Suppressor macrophage treated with lipopolysaccharide for 1 hour (primary cell): ENCODE measurements at places on chromosomes 2 and 18.

DNA sequence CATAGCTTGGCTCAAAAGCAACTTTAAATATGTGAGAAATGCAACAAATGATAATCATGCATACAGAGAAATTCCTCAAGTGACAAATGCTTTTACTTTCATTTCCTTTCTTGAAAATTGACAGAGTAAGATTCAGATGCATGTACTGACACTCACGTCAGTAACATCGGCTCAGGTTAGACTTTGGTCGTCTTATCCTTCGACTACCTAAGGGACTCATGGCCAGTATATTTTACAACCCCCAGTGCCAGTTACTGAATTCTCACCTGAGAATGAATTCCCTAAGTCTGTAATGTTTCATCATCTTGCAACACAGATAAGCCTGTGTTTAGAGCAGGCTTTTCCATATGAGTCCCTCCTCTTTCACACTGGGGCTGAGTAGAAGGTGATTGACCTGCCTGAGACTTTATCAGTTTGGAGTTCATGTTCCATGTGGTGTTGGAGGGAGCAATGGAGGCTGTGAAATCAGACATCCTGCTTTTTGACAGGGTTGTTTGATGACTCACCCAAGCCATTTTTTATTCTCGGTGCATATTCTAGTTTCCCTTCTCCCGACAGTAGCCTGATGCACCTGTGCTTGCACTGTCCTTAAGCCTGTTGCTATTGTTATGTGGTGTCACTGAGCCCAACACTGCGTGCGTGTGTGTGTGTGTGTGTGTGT, 30.5 kb upstream of the ATP8B1 start:
- DNase-seq = peak; percentile 79

DNA sequence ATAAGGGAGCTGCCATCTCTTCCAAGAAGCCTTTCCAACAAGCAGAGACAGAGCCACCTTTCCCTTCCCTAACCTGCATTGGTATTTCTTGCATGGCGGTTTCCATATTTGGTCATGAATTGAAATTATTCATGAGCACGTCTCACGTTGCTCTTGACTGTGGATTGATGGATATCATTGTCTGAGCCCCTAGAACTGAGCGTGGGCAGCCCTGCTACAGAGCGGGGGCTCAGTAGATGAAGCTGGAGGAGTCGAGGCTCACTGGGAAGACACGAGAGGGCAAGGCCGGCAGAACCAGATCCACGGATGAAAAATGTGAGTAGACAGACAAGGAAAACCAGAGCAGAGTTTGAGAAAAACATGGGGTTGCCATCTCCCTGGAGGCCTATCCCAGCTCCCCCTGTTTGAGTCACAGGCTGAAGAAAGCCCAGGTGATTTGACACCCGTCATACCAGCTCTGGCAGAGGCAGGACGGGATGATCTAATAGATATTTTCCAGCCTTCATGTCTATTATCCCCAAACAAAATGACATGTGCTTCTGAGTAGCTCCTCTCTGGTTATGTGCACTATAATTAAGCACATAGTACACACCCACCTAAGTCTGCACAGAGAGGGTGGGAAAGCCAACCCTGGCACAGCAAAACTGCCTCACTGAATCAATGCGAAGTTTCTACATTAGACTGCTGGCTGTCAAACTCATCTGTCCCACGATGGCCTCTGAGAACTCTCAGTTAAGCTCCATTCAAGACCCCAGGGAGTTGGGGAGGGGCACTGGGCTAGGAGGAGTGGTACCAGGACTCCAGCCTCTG, 363.5 kb upstream of the KLHL29 start:
- DNase-seq = no peak

DNA sequence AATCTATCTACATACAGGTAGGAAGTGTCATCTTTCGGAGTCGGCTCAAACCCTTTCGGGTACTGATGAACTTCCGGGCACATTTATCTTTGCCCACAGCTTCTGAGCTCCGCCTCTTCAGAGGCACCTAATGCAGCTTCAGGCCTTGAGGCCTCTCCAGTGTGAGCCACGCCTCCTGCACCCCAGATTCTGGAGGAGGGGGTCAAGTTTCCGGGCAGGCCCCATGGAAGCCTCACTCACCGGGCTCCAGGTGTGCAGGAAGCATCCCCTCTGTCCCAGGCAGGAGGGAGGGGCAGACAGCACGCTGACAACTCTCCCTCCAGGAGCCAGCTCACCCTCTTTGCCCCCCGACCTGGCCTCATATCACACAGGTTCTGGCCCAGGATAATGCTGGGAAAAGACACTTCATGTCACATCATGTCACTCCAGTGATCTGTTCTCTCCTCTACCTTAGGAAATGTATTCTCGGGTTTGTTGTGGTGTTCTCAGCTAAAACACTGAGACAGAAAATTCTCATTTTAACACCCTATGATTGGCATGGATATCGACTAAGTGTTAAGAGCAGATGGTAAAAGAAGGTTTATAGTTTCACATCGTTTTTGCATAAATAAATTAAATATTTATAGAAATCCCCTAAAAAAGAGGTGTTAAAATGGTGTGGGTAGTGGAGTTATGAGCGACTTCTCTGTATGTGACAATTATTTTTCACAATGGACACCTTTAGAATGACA, 46.2 kb upstream of the COPS8 start:
- no peak for DNase-seq

DNA sequence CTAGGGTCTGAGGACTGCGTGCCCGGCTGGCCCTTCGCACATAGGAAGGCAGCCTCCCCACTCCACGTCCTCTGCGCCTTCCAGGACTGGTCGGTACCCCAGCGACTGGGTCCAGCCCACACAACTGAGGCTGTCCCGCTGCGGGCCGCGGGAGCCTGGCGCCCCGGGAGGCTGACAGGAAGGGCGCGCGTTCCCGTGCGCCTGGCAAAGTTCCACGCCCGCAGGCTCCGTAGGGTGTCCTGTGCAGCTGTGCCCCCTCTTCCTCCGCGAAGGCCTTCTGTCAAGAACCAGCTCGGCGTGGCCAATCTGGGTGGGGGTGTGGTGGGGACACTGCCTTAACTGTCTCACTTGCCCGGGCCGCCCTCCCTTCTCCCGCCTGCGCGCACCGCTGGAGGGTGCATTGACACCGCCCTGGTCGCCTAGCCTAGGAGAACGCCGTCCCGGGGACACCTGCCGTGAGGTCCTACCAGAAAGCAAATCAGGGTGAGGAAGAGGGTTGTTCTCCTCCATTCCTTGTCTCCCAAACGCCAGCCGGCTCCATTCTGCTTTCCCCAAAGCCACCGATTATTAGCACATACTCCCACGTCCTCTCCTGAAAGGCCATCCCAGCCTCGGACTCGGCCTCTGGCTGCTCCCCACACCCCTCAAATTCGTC, 618 bp upstream of the LYPD1 start:
- no peak for DNase-seq

DNA sequence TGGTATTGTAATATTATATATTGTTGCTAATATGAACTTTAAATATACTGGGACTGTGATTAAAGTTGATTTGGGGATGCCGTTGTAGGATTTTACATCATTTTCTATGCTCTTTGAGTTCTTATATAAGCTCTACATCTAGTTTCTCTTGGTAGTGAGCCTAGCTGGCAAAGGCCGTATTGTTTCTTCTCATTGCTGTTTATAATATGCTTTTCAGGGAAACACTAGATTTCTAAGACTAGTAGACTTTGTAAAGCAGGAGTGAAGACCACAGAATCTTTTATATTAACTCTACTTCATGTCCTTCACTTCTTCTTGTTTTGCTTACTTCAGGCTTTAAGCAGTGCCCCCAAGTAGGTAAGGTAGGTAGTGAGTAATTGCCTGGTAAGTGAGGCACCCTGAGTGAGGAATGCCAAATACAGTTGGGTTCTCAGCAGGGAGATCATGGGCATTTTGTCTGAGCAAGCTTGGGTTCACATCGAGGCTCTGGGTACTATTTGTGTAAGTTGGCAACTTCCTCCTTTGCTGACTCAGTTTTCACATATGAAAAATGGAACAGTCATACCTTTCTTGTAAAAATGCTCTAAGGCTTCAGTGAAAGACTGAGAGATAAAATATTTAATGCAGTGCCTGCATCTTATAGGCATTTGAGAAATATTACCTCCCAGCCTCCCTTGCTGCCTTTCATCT, 96.4 kb downstream of the RNF144A start:
- DNase-seq = no peak

DNA sequence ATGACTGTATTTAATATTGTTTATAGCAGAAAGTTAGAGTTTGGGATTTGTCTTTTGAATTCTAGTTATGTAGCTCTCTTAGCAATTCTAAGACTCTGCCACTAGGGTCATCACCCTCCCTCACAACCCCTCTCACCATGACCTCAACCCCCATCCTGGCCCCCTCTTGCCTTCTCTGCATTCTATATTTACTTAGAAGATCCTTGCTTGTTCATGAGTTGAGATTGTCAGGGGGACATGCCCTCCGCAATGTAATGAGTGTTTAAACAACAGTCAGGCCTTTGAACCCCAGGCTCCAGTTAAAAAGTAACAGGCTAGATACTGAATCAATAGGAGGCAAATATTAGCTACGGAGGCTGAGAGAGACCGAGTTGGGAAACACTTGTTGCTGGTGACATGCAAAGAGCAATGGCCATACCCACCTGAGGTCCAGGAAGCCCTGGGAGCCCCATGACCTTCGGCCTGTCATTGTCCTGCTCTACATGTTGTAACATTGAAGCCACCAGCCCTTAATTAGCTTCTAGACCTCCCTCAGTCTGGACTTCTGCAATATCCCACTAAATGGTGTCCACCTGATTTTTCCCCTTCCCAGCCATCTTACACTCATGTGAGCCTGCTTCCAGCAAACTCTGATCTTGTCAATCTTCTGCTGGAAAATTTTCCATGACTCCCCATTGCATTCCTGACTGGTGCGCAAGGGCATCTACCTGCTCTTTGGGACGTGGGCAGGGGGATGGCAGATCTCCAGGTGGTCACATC, 221.1 kb downstream of the ALPK2 start:
- no peak for DNase-seq

- DNase-seq = no peak
Observed at GRCh38 chr2:602571-603359, 74.4 kb downstream of the TMEM18 start.

DNA sequence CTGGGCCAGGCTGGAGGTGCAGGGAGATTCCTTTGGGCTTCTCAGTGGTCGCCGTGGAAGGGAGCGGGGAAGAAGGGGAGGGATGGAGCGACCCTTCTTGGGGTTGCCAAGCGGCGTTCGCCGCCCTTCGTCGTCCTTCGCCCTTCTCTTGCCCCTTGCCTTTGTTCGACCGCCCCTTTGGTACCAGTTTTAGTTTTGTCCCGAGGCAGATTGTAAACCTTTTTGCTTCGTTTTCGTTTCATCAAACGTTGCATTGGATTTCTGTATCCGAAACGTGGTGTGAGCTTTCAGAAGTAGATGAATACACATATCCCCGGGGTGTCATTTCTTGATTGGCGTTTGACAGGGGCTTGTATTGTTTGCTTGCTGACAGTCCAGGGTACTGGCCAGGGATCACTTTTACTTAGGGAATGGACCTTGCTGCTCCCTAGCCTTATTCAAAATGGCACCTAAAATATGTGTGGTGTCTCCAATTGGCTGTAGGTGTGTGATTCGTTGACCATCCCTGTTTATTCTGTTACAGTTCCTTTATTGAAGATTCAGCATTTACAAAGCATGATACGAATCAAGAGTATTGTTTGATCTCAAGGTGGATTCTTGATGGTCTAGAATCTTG, 788 bp downstream of the USP14 start:
- DNase-seq = peak; percentile 5

GRCh38 chr18:67634631-67635338, 118.3 kb upstream of the DSEL start:
- DNase-seq = no peak

DNA sequence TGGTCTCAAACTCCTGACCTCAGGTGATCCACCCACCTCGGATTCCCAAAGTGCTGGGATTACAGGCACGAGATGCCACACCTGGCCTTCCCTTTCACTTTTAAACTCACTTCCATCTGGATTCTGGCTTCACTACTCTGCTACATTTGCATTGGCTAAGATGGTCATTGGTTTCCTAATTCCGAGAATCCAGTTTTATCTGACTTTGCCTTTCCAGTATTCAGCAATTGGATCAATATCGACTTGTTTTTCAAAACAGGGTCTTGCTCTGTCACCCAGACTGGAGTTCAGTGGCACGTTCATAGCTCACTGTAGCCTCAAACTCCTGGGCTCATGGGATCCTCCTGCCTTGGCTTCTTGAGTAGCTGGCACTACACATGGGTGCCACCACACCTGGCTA, 4.7 kb upstream of the CD302 start:
- no peak for DNase-seq

GRCh38 chr2:112110966-112111365, 27.2 kb upstream of the FBLN7 start:
- DNase-seq = no peak

DNA sequence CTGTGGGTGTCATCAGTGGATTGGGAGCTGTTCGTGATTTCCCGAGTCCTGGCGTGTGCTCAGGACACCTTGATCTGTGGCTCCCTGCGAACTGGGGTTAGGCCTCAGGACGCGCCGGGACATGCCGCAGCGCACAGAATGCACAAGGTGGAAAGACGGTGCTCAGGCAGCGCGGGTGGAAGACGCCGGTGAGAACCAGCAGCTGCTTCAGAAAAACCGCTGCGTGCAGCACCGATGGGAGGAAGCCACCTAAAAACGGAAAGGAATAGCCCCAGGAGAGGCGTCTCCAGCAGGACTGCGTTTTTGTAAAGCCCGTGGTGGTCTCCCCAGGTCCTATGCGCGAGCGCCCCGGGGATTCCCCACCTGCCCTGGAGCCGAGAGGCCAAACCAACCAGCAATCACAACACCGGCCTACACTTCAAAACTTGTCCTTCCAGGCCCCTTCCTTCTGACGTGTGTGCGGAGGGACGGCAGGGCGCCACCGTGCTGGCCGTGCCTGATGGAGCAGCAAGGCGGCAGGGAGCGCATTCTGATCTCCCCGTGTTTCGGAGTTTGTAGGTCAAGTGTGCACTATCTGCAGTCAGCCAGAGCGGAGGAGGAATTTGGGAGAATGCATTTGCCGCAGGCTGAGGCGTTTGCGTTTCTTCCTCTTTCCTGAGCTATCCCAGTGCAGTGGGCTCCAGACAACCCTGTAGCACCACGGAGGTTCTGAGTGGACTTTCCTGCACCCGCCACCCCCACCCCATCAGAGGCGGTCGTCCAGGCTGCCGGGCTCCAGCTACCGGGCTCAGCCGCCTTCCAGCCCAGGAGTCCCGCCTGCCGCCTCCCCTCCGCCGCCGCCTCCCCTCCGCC, 32.2 kb downstream of the RTP5 start:
- no peak for DNase-seq

DNA sequence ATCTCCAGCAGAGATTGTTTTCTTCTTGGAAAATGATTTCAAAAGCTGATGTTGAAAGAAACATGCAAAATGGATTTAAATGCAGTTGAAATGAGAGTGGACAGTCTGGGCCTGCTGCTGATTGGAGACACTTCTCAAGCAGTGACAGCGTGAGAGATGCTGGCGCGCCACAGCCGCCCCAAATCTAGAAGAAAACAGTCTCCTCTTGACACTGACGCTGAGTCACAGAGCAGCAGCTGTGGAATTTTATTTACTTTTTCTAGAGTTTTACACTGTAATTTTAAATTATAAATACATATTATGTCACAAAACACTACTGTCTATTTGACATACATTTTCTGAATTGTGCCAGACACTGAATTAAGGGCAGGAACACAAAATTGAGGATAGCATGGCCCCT, 121.8 kb upstream of the TMEM200C start:
- no peak for DNase-seq
